Body of pancreas (tissue), 4 donors: ENCODE measurements at places on chromosomes 5 and 9. TPM values are rescaled to one million over a fixed set of nuclear protein-coding genes. Genes with fewer than 3 reads are reported as not detected.

- DNase-seq, result no peak
Measured at GRCh38 chr9:4042991-4043390, 256.9 kb downstream of the GLIS3 start.

GRCh38 chr5:135051399-135051798 is 17.4 kb upstream of the PITX1 start:
- DNase-seq, result no peak

GRCh38 chr5:171580502-171581265 is 161.2 kb downstream of the FGF18 start:
- no peak for DNase-seq

- no peak for DNase-seq
Measured at GRCh38 chr9:341634-342421, 127.2 kb downstream of the DOCK8 start.

DNA sequence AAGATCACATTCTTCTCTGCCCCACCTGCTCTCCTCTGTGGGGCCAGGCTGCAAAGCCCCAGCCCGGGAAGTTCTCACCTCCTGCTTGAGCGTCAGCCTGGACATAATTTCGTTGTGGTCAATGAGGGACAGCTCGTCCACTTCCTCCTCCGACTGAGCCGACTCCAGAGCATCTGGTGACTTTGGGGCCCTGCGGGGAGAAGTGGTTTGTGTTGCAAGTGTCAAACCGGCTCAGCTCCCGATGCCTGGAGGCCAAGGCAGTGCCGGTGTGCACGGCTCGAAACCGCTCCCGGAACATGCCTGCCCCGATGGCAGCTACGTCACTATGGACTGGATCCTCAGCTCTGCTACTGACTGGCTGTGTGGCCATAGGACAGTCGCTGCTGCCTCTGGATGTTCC is 52.8 kb downstream of the PRRT1B start:
- no peak for DNase-seq

The ITK gene
- total RNA-seq, result 0.78 TPM

GRCh38 chr5:150780187-150780692 is 1.7 kb downstream of the SMIM3 start:
- DNase-seq, result peak; percentile 57

DNA sequence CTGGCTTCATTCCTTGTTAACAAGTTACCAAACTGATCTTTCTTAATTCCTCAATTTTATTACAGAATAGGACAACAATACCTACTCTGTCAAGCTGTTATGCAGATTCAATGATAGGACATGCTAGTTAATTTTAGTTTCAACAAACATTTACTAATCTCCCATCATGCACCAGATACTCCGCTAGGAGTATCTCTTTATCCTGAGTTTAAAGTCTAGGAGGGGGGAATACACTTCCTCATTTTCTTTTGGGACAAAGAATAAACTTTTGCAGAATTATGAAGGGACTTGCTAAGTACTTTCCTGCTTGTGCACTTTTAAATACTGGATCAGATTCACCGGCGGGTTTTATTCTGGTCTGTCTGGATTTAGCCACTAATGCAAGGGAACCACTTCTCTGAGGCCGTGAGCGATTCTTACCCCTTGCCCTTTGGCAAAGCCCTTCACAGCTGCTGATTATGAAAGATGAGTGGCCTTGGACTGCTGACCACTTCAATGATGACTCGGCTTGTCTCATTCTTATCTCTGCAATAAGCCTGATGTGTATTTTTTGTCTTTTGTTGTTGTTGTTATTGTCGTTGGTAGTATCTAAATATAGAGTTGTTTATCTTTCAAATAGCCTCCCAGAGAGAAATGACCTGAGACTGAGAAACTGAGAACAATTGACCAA is 73.9 kb downstream of the RMI1 start:
- no peak for DNase-seq

DNA sequence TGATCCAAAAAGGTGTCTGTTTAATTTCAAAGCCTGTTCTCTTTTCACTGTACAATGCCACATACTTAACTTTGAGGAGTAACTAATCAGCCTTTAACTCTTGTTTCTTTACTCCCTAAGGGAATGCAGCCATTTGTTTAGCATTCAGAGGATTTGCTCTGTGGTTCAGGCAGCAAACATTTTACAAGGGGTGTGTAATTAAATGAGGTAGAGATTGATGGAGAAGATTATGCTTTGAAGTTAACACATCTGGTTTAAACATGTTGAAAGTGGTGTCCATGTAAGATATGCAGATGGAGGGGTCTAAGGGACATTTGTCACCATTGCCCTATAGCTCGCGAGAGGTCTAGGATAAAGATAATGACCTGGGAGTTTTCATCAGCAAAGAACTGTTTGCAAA is 41.9 kb downstream of the TMEM215 start:
- DNase-seq, result no peak

GRCh38 chr9:98099898-98100297 is 19.1 kb downstream of the TRIM14 start:
- no peak for DNase-seq

GRCh38 chr5:154444556-154445421 is 1.0 kb upstream of the SAP30L start:
- peak; percentile 14 for DNase-seq

DNA sequence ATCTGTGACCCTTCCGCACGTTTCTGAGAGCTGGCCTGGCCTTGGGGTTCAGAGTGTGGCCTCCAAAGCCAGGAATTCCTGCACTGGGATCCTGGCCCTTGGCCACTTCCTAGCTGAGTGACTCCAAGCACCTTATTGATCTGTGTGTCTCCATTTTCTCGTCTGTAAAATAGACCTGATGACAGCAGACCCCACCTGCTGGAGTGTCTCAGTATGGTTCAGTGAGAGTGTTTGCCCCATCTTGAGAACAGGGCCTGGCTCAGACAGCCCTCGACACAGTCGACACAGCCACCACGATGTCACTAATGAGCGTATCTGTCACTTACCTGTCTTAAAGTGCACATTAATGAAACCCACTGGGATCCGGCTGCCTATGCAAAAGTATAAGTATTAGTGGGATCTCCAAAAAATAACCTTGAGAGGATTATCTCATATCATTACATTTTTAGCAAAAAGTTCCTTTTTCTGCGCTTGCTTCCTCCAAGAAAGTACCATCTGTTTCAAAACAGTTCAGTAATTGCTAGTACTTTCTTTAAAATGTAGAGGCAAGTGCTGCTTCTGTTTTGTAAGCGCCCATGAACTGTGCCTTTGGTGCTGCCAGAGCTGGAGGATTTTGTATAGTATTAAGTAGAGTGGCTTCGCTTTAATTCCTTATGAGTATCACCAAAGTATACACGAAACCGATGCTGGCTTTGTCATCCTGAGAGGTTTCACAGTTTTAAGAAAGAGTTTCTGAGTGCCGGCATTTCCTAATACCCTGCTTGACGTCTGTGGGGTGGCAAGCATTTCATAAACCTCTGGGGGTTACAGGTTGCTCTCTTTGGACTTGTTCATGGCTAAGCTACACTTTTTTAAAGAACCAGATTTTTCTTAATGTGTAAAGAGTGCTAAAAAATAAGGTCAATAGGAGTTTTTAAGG is 31.7 kb downstream of the UBE2QL1 start:
- no peak for DNase-seq

The CER1 gene
- total RNA-seq, result not detected

The F2RL1 gene
- 20.2 TPM for total RNA-seq

DNA sequence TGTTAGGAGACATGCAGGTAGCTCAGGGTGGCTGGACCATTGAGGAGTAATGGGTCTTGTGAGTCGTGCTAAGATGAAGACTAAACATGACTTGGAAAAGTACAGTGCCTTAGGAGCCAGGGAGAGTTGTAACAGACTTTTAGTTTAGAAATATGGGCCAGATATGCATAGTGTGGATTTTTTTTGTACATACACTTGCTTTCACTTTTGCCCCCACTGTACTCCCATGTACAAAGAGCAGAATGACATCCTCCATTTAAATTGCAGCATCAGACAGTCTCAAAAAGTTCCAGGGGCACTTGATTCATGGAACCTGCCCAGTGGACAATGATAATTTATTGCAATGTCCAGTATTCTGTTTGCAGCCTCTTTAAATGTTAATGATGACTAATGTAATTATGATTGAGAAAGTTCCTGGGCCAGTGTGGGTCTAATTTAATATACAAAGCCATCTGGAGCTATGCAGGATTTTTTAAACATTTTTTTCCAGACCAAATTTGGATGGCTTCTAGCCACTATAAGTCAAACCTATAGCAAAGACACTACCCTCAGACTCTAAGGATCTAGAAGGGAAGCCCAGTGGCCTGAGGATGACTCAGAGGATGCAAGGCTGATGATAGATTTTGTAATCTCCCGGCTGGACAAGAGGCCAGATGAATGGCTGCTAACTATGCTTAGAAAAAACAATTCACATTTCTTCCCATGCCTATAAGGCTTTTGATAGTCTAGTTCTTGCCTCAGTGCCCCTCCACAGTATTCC is 80.1 kb downstream of the TRPC7 start:
- DNase-seq, result no peak
